ENCODE measurements at places on chromosomes 12 and 14.

DNA sequence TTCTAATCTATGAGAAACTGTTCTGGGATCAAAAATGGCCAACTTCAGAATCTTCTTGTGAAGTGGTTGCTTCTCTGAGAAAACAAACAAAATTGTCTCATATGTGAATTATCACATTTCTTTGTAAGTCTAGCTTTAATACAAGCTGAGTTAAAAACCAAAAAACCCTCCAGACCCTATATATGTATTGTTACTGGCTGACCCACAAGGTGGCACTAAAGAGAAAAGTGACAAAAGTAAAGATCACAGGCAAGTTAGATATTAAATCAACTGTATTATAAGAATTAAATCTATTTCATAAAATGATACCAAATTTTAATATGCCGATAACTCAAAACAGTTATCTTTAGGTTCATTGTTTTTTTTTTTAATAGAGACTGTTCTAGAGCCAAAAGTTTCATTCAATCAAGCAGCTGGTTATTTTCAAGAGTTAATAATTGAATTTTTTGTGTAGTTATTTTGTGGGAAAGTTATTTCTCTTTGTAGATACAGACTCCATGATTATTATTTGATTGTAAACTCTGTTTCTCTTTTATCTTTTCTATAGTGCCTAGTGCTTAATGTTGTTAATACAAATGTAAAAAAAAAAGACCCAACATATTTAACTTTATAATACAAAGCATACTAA lies 7.5 kb upstream of the TRHDE start:
- no peak for DNase-seq

DNA sequence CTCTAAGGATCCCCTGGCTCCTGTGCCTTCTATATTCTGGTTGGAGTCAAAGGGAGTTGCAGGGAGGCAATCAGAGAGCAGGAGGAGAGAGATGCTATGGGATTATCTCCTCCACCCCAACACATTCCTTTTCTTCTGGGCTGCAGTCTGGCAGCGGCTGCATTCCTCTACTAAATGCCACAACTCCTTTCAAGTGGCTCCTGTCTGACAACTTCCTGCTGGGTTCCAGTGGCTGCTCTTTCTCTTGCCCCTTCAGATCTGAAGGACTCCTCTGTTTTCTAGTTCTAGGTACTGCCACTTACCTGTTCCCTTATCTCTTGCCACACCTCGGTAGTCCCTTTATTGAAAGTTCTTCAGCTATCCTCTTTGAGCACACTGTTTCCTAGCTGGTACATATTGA lies 425.0 kb downstream of the SNAPC1 start:
- no peak for DNase-seq

DNA sequence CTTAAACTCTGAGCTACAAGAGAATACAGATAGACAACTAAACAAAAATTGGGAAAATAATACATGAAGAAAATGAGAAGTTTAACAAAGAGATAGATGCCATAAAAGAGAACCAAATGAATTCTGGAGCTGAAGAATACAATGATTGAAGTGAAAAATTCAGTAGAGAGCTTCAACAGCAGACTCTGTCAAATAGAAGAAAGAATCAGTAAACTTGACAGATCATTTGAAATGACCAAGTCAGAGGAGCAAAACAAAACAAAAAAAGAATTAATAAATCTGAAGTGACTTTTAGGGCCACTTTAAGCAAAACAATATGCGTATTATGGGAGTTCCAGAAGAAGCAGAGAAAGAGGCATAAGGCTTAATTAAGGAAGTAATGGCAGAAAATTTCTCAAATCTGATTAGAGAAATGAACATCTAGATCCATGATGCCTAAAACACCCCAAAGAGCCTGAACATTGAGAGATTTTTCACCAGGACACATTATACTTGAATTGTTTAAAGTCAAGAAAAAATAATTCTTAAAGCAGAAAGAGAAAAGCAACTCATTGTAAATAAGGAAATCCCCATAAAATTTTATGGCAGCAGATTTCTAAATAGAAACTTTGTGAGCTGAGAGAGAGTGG lies 61.0 kb upstream of the RNU6-8 start:
- no peak for DNase-seq

DNA sequence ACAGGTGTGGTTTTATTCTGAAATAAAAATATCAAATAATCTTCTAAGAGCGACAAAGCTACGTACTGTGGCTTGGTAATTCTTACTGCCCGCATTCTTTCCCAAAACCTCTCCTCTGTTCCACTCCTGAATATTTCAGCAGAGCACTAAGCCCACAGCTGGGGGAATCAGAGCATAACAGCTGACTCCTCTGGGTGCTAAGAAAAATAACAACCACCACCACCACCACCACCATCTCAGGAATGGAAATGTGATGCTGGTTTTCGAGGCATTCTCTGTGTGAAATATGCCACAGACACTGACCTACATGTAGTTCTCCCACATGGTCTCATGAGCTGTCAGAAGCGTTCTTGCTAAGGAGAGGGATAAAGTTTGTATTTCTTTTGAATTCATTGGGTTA lies 183.7 kb downstream of the BMP4 start:
- no peak for DNase-seq

- DNase-seq = no peak
Measured at GRCh38 chr12:114935658-114936057, 251.7 kb upstream of the TBX3 start.

Data from GDM1 (cell line).